ENCODE measurements at places on chromosomes 7 and 10. TPM values are rescaled to one million over a fixed set of nuclear protein-coding genes. Genes with fewer than 3 reads are reported as not detected.

SEMA3D gene
- total RNA-seq, result not detected

HMX2 gene
- total RNA-seq, result not detected

CCNJ gene
- total RNA-seq, result 5.9 TPM

NUDT5 gene
- total RNA-seq, result 53.9 TPM

GNGT1 gene
- not detected for total RNA-seq

SGPL1 gene
- total RNA-seq, result 27.9 TPM

Data from T-cell (primary cell).